ENCODE measurements at places on chromosomes 3 and 15.

DNA sequence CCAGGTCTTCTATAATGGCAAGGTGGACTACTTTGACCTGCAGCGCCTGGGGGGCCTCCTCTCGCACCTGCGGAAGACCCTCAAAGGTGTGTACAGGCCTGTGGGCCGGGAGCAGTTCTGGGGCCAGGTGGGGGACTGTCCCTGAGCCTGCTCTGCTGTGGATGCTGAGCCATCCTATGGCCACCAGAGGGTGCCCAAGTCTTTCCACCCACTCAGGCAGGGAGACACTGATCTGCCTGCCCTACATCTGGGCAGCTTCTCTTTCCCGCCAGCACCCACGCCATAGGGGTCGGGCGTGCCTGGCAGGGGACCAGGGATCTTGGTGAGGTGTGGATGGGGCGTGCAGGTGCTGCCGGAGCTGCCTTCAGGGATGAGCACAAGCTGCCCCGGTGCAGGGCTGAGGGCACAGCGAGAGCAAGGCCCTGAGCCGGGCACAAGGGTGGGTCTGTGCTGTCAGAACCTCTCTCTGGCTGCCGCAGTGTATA is 14.1 kb downstream of the RNF123 start:
- peak; percentile 67 for DNase-seq

DNA sequence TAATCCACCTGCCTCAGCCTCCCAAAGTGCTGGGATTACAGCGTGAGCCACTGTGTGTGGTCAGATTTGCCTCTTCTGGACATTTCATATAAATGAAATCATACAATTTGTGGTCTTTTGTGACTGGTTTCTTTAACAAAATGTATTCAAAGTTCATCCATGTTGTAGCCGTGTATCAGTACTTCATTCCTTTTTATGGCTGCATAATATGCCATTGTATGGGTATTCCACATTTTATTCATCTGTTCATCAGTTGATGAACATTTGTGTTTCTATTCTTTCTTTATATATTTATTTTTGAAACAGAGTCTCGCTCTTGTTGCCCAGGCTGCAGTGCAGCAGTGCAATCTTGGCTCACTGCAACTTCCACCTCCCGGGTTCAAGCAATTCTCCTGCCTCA is 25.8 kb downstream of the WDR76 start:
- DNase-seq, result no peak

- DNase-seq, result peak; percentile 14
These were observed 6.4 kb downstream of the TEX9 start for GRCh38 chr15:56371495-56372147.

DNA sequence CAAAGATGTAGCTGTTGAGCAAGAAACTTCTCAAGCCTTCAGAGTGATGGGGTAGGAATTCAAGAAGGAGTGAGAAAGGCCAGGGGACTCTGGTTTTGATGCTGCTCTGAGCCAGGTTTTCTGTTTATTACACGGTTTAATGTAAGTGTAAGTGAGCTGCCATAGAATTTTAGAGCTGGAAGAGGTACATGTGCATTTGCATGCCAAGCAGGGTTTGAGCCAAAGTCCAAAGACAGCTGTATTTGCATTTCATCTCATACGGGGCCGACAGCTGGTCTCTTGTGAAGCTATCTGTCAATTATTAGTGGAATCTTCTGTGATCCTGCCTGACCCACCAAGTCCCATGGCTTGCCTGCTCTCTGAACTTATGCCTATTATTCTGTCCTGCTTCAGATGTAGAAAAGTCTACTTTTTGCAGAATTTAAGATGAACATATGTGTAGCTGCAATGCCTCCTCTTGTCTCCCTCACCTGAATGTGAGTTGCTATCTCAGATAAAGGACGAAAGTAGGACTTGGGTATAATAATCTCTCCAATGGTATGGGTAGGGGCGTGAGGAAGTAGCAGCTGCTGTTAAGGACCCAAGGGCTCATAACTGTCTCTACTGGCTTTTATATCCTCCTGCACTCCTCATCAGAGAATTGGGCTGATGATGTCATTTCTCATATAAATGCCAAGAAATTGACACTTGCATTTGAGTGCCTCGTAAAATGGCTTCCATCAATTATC is 160.0 kb downstream of the SQOR start:
- no peak for DNase-seq

DNA sequence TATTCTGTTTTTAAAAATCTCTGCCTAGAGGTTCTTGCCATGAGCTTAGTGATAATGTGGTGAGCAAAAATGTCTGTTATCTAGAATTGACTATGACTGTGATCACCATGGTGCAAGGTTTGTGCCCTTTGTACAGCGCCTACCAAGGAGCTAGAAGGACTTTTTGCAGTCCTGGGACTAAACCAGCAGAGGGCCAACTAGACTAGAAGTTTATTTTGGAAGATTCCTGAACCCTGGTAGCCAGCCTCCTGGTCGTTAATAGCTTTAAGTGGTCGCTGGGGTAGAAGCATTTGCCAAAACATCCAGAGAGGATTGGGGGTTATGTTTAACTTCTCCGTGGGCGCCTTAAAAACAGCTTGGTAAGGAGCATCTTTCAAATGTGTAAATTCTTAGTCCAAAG is 7.8 kb downstream of the SCG5 start:
- no peak for DNase-seq

GRCh38 chr3:112496366-112497067 is 2.8 kb downstream of the BTLA start:
- DNase-seq, result no peak

DNA sequence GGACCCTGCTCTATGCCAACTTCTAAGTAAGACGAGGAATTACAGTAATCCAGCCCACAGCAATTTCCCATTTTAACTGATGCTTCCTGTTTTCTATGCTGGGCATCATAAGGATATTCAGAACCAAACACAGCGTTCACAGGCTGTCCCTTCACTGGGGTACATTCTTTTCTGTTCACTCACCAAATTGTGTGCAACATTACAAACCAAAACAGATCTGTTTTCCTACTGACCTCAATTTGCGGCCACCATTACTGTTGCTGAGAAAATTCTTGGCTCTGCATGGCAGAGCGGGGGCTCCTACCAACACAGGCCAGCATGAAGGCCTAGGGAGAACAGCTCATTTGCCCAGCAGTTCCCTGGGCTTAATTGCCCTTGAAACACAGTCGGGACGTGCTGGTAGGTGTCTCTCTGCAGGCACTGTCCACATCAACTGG is 76.5 kb downstream of the MYO1E start:
- DNase-seq, result no peak

Data from pons (tissue), 1 donor.